ENCODE measurements at places on chromosomes 3 and 15.

DNA sequence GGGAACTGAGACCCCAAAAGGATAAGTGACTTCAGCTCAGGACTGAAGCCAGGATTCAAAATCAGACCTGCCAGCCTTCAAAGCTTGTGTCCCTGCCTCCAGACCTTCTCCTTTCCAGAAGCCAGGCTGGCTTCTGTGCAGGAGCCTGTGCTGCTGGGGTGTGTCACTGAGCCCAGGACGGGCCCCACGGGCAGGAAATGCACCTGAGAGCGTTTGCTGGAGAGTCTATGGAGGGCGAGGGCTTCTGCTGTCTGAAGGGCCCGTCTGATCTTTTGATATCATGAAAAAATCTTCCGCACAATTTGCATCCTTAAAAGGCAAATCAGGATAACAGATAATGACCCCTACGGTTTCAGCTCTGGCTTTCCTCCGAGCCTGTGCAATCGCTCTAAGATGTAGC, 125.4 kb downstream of the FAM43A start:
- no peak for DNase-seq

GRCh38 chr3:156630081-156630772, 44.2 kb upstream of the TIPARP start:
- no peak for DNase-seq

GRCh38 chr15:80418892-80419537, 14.8 kb downstream of the ARNT2 start:
- DNase-seq = peak; percentile 75

DNA sequence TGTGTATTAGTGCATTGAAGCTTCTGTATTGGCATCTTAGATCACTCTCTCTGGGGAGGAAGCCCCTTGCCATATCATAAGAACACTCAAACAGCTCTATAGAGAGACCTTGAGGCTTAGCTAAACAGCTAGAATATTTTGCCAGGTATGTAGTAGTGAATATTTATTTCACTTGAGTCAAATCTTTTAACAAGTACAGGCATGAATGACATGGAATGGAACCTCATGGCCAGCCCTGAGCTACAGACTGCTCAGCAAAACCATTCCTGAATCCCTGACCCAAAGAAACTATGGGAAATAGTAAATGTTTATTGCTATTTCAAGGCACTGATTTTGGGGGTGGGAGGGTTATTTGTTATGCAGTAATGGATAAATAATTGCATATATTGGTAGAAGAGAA, 604.8 kb downstream of the MECOM start:
- no peak for DNase-seq

GRCh38 chr3:122233101-122233952, 49.9 kb downstream of the CASR start:
- DNase-seq = no peak

DNA sequence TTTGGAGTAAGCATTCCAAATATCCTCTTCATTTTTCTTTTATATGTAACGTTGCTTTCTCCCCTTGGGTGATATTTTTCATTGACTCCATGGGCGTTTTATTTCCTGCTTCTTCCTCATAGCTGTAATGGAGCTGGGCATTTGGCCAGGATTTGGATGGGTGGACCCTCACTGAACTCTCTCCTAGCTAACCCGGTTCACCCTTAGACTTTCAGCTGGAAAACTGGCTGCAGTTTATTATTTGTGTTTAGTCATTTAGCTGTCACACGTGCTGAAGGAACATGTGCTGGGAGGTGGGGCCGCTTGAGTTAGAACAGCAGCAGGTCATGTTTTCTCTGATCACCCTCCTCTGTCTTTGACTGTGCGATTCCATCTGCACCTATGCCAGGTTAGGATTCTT, 407.6 kb downstream of the ZIC1 start:
- peak; percentile 6 for DNase-seq

- DNase-seq = no peak
Measured at GRCh38 chr15:67189326-67190051, 65.0 kb downstream of the AAGAB start.

GRCh38 chr3:11410564-11410963, 138.4 kb downstream of the ATG7 start:
- no peak for DNase-seq

All from GM03348 (cell line).